GM23248 (cell line): ENCODE measurements at places on chromosomes 1 and 21.

DNA sequence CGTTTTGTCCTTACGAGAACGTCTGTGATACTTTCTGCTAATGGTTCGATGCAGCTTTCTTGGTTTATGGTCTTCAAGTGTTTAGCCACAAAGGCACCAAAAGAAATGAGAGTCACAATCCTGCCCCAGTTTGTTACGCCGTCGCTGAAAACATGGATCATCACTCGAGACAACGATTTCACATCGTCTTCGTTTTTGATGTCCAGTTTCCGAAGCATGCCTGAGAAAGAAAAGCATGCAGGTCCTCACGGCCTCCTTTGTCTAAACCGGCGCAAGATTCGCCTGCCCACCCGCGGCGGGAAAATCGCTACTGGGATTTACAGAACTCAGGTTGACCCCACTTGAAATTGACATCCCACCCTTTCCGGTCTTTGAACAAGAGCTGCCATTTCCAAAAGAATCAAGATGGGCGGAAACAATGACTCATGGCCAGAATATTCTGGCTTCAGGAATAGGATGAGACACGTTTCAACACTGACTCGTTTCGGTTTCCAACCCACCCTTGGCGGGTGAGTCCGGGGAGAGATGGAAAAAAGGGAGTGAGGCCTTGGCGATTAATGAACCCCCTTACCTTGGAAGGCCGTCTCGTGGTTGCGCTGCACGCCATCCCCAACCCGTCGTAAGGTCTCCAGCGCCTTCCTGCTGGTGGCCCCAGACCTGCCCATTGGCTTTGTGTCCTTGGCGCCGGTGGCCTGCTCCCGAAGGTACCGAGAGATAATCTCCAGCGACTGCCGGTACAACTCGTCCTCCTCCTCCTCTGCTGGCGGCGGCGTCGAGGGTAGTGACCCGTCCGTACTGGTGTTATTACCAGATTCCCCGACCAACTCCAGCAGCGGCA is 919 bp downstream of the MCL1 start:
- peak; percentile 96 for DNase-seq

DNA sequence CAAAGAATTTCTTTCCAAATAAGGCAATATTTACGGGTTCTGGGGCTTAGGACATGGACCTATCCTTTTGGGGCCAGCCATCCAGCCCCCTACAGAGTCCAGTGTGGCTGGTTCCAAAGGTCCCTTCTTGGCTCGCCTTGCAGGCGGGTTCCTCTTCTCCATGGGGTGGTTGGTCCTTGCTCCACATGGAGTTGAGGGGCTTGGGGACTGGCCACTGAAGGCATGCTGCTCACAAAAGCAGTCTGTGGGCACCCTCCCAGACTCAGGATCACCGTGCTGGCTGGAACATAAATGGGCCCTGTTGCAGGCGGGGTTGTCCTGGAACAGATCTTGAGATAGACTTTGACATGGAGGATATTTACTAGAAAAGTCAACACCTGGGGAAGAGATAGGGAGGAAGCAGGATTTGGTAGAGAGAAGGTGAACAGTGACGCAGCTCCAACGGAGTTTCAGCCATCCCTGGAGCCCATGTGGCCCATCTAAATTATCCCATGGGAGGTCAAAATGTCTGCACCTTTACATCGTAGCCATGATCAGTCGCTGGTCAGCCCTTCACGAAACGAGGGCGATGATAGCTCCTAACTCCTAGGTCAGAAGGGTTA is 39.1 kb upstream of the LRP8 start:
- no peak for DNase-seq

DNA sequence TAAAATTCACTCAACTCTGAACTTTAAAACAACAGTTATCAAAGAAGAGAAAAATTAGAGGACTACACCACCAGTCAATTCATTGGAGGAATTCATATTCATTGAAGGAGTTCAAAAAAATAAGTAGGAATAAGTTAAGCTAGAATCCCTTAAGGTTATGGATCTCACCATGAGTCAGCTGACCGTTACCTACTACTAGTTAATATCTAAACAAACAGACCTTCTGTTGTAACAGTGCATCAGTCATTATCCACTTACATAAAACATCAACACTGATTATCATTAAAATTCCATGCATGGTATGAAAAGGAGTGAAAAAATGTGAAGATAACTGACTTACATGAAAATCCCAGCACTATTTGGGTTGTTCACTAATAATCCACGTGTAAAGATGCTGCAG is 44.9 kb downstream of the FOXJ3 start:
- DNase-seq: peak; percentile 24

DNA sequence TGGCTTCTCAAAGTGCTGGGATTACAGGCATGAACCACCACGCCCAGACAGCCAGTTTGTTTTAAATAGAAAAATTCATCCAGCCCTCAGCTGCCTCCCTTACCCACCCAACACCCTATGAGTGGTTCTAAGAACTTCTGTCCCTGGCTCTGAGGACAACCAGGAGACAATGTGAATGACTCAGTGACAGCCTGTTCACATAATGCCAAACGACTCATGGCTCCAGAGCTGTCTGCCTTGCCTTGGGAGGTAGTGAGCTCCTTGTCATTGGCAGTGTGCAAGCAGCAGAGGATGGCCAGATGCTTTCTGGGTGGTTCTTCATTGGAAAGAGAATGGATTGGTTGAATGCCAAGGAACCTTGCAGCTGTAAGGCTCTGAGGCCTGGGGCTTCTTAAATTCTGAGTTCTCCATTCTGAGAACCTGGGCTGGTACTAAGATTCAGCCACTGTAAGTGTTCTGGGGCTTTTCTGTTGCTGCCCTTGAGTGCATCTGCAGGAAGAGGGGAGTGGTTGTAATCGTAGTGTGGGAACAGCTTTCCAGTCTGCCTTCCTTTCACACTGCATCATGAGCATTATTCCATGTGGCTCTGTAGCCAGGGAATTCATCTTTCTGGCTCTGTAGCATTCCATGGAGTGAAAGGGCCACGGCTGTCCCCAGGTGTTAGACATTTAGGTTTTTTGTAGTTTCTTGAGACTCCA is 5.8 kb downstream of the SERINC2 start:
- peak; percentile 39 for DNase-seq

- DNase-seq: no peak
Measured at GRCh38 chr1:110774398-110774797, 98.5 kb upstream of the CD53 start.

- peak; percentile 37 for DNase-seq
Measured at GRCh38 chr1:23341931-23342692, 2.0 kb downstream of the HNRNPR start.

GRCh38 chr21:32427958-32428623 is 15.6 kb downstream of the EVA1C start:
- DNase-seq: no peak

GRCh38 chr1:38789498-38790169 is 69.9 kb downstream of the RRAGC start:
- no peak for DNase-seq

DNA sequence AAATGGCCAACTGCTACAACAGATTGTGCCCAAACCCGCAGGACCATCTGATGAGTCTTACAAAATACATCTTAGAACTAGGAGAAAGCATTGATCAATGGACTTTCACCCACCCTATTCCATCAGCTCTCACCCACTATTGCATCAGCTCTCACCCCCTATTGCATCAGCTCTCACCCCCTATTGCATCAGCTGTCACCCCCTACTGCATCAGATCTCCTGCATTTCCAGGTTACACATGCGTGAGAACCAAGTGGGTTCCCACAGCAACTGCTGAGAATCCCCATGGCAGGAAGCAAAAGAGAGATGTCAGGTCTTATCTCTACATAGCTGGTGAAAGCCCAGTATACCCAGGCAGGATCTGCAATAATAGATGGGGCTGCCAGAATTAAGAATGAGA is 533.5 kb downstream of the LTN1 start:
- no peak for DNase-seq

- DNase-seq: no peak
Measured at GRCh38 chr1:40838980-40839942, 22.9 kb downstream of the CITED4 start.

- no peak for DNase-seq
Measured at GRCh38 chr1:11697188-11697892, 5.8 kb downstream of the DRAXIN start.

DNA sequence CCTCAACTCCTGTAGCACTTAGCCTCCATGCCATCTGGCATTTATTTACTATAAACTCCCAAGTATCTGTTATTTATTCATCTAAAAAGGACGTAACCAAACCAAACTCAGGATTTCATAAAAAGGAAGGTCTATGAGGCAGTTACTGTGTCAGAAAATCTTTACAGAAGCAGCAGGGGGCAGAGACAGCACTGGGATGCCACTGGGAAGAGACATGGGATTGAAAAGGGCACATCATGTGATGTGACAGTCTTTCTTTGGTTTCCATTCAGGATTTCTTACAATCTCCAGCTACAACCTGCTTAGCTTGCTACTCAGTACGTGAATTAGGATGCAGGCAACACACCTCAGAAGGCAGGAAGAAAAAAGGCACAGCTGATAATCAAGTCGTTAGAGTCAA is 31.2 kb downstream of the SPRTN start:
- DNase-seq: no peak

DNA sequence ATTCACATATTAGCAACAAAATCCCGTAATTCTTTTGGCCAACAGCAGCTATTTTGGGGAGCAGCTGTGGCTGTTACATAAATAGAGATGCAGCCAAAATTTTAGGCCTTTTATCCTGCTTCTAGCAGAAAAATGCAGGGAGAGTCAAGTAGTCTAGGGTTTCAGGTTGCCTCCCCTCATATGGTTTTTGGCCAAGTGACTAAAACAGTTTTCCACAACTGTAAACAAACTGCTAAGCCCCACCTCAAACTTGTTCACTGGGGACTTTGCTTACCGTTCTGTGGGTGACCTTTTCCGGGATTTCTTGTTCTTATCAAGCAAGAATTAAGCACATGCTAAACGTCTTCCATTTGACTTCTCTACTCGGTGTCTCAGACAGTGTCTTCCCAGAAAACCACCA is 133.4 kb downstream of the EDEM3 start:
- peak; percentile 33 for DNase-seq

- DNase-seq: no peak
Measured at GRCh38 chr1:226772446-226773139, 33.5 kb upstream of the ITPKB start.

DNA sequence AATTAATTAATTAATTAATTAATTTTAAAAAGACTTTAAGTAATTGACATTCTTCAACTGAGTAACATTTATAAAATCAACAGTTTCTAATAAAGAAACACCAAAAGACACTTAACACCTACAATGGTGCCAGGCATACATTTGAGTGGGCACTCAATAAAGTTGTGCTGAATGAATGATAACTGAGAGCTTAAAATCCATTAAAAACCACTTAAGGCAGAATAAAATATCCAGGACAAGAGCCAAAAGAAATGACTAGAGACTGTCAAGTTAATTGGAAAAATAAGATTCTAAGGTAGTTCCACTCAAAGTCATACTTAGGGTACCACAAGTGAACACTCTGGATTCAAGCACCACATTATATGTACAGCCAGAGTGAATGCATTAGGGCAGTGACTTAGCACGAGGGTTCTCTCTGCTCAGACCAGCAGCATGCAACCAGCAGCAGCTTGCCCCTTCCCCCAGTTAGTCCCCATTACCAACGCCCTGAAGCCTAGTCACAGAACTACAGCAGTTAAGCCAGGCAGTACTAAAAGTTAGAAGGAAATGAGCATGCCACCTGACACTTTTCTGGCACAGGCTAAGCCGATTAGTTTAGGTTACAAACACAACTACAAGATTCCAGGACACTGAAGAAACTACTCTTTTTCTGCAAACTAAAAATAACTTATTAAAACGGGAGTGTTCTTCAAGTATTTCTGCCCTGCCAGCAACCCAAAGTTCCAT is 46.5 kb downstream of the LUZP1 start:
- peak; percentile 53 for DNase-seq

- peak; percentile 94 for DNase-seq
Measured at GRCh38 chr1:39981945-39982344, 27.0 kb downstream of the MFSD2A start.

DNA sequence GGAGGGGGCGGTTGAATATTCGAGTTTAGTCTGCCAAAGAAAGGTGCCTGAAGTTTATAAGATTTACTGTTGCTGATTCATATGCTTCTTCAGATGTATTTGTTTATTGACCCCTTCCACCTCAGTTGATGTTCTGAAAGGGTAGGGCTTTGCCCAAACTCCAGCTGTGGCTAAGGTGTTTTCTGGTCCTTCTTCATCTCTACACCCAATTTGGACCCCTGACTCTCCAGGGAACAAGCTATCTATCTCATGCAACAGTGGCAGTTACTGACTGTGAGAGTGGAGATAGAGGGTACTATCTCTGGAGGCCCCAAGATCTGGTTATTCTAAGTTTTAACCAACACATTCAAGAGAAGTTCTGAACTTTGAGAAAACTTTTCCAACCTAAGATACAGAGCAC is 12.6 kb upstream of the ALG14 start:
- no peak for DNase-seq

DNA sequence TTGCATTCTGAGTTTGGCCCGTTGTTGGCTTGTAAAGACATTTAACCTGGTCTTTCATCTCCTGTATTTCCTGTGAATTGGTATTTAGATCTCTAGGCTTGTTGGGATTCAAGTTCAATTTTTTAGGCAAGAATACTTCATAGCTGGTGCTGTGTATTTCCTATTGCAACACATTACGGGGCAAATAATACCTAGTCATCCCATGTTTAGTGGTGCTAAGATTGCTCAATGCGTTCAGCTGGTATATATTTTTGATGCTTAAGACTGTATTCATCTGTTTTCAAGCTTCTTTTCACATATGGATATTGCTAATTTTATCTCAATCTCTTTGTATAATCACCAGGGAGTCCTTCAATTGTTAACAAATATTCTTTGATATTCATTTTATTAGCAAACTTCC is 87.5 kb upstream of the ZBTB18 start:
- DNase-seq: peak; percentile 50
